Thyroid gland (tissue), 4 donors: ENCODE measurements at places on chromosomes 2 and 18. TPM values are rescaled to one million over a fixed set of nuclear protein-coding genes. Genes with fewer than 3 reads are reported as not detected.

The STON1 gene
- total RNA-seq = 18.4 TPM

The PID1 gene
- total RNA-seq = 49.7 TPM

The DPYSL5 gene
- total RNA-seq = not detected

The RGPD4 gene
- total RNA-seq = not detected

The NOSTRIN gene
- 48.1 TPM for total RNA-seq

DNA sequence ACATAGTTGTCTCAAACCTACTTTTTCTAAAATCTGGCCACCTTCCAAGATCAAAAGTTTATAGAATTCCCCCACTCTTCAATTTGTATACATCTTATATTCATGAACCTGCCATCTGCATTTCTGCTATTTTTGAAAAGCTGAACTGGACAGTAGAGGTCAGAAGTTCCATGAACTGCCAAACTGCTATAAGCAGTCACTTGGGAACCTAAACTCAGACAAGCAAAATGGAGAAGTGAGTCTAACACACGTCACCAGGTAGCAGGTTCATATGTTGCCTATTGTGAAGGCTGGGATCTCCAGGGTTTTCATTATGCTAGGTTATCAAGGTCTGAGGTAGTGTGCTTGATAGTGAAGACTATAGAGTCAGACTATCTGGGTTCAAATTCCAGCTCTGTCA lies 2.0 kb upstream of the MYO1B start:
- no peak for DNase-seq
- H3K4me3 ChIP-seq = no peak overlapping the region
- no peaks in the 10 kb centered on the region for H3K27me3 ChIP-seq

GRCh38 chr2:217715484-217715883 lies 287.3 kb downstream of the TNS1 start:
- H3K4me3 ChIP-seq = no peak overlapping the region
- no peak for DNase-seq
- no peak overlapping the region for H3K27ac ChIP-seq
- H3K4me1 ChIP-seq = peaks cover 5% of the 10 kb centered on the region
- no peaks in the 10 kb centered on the region for H3K36me3 ChIP-seq

DNA sequence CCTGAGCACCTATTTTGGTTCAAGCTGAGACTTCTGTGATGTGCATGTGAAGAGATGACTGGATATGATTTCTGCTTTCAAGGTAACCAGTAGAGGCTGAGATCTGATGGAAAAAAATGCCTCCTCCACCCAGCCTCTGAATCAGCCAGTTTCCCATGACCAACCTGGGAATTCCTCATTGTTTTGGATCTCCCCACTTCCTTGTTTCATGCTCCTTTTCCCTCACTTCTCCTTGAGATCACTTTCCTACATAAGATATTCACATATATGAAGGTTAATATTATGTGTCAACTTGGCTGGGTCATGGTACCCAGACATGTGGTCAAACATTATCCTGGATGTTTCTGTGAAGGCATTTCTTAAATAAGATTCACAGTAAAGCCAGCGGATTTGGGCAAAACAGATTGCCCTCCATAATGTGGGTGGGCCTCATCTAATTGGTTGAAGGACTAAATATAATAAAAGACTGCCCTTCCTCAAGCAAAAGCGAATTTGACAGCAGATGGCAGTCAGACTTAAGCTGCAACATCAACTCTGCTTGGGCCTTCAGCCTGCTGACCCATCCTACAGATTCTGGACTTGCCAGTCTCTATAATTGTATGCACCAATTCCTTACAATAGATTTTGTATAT lies 379.4 kb downstream of the TNS1 start:
- no peaks in the 10 kb centered on the region for H3K36me3 ChIP-seq
- no peak overlapping the region for H3K4me3 ChIP-seq
- no peak for DNase-seq
- H3K27ac ChIP-seq = no peak overlapping the region
- peaks cover 16% of the 10 kb centered on the region for H3K4me1 ChIP-seq
- no peaks in the 10 kb centered on the region for H3K27me3 ChIP-seq

DNA sequence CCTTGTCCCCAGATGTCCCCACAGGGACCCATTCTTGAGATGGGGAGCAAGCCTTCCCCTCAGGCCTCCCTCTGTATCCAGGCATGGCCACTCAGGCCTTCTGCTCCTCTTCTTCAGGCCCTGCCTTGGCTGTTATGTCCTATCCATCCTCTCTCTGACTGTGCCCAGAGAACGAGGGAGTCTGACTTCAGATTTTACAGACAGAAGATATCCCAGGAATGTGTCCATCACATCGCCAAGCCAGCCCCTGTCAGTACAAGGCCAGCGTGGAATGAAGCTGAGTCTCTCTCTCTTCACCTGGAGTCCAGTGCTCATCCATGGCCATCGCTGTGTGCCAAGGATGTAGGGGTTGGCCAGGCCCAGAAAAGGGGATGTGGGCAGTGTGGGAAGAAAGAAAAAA lies 57.6 kb downstream of the SDC1 start:
- DNase-seq = no peak
- peaks cover 7% of the 10 kb centered on the region for H3K4me1 ChIP-seq
- no peaks in the 10 kb centered on the region for H3K27me3 ChIP-seq
- no peaks in the 10 kb centered on the region for H3K36me3 ChIP-seq
- H3K27ac ChIP-seq = no peak overlapping the region
- H3K4me3 ChIP-seq = no peak overlapping the region

DNA sequence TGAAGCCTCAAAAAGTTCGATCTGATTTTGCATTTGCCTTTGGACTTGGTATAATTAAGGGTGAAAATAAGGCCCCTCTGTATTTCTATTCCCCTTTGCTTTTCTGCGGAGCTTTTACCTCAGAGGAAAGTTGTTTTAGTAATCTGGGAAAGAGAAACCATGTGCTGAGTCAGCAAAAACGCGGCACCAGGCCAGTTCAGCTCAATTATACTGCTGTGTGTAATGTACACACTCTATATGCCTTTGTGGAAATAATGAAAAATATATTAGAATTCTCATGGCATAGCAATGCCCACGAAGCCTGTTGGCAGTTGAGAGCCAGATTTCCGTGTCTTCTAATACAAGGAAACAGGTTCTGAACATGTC lies 161.9 kb upstream of the SIX2 start:
- peaks cover 16% of the 10 kb centered on the region for H3K27me3 ChIP-seq
- no peak overlapping the region for H3K4me3 ChIP-seq
- peaks cover 20% of the 10 kb centered on the region for H3K4me1 ChIP-seq
- peak; percentile 9 for DNase-seq
